ENCODE measurements at places on chromosomes 12 and 14.

GRCh38 chr12:90404071-90404470 is 550.9 kb downstream of the CCER1 start:
- DNase-seq, result no peak

DNA sequence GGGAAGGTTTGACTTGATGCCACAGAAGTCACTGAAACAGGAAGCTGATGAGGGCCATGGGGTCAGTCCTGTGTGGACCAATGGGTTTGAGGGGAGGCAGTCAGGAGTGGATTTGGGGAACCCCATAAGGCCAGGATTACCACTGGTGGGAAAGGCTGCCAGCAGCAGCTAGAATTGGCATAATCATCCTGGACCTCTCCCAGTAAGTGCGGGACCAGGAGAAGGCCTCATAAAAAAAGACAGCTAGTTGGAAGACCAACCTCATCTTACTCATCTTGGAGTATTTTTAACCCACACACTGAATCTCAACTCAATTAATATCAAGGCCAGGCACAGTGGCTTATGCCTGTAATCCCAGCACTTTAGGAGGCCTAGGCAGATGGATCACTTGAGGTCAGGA is 22.7 kb downstream of the TBX3 start:
- no peak for DNase-seq

- DNase-seq, result peak; percentile 38
Measured at GRCh38 chr14:106228541-106229158, 702.3 kb downstream of the TMEM121 start.

- no peak for DNase-seq
Measured at GRCh38 chr14:83825843-83826242, 1704.1 kb upstream of the FLRT2 start.

DNA sequence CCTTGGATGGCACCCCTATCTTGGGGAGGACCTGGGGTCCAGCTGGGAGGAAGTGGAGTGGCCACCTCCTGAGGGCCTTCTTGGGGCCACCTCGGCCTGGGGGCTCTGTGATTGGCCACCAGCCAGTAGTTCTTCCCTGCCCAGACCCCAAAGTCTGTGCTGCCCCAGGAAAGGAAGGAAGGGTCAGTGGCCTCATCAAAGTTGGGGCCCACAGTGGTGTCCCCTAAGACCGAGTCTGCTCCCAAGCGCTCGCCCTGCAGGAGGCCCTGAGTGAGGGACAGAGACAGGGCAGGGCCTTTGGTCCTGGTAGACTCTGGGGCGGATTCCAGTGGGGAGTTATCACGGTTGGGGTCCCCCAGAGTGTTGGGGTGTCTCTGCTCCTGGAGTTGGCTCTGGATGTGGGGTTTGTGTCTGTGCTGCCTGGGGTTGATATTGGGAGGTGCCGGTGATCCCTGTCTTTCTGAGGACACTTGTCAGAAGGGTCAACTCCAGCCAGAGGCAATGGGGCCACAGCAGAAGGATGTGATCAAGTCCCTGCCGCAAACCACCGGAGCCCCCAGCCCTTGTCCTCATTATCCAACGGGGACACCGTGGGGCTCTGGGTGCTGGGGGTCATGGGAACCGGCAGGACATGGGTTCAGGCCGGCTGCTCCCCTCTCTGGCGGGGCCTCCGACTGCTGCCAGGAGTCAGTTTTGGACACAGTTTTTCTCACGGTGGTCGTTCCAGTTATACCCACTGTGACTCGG is 364.3 kb downstream of the TMEM121 start:
- DNase-seq, result peak; percentile 2

DNA sequence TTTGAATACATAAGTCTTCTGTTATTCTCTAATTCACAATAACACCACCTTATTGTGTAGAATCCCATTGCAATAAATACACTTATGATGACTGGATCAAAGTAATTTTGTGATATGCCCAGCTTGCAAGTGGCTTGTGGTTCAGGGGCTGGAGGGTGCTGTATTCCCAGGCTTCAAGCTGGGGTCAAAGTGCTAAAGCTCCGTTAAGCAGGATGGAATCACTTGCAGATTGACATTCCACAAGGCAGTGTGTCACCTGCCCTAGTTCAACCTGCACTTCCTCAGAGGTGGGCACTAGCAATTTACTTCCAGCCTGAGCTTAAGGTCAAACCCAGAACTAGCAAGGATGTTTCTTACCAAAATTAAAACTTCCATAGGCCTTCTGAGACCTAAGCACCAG is 166.6 kb downstream of the SSPN start:
- no peak for DNase-seq

- DNase-seq, result no peak
Measured at GRCh38 chr12:115859231-115859630, 418.3 kb downstream of the MED13L start.

DNA sequence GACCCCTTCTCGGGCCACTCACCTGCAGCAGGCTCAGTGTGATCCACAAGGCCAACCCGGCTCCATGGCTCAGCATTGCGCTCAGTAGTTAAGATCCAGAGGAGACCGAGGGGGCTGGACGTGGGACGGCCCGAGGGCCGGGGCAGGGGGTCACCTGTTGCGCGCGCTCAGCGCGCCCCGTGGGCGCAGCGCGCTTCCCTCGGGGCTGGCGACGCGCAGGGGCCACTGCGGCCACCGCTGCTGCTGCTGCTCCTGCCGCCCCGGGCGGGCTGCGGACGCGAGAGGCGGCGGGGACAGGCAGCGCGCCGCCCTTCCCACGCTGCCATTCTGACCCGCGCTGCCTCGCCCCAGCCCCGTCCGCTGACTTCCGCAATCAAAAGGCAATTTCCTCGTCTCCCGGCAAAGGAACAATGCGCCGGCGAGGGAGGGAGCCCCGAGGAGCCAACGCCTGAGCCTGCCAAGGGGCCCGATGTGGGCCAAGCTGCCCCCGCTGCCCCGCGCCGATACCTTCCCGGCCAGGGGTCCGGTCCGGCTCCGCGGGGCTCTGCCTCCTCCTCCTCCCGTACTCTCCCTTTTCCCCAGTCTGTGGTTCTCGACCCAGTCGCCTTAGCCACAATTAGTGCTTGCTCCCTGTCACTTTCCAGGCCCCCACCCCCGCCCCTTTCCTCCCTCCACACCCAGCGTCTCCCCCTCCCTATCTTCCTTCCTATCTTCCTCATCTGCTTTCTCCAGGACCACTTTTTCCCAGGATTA is 27.3 kb downstream of the PTPRB start:
- DNase-seq, result no peak

- no peak for DNase-seq
Measured at GRCh38 chr12:52210186-52210924, 18.5 kb upstream of the KRT80 start.

- no peak for DNase-seq
Measured at GRCh38 chr14:32939254-32940065, 781 bp downstream of the NPAS3 start.

DNA sequence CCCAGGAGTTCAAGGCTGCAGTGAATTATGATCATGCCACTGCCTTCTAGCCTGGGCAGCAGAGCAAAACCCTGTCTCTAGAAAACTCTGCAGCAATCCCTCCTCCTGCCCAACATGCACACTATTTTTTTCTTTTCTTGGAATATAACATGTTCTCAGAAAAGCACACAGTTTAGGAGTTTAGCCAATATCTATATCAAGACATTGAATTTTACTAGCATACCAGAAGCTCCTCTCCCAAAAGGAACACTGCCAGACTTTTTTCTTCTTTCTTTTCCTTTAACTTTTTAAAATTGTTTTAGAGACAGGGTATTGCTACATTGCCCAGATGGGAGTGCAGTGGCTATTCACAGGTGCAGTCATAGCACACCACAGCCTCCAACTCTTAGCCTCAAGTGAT is 107.1 kb upstream of the AEBP2 start:
- DNase-seq, result no peak

DNA sequence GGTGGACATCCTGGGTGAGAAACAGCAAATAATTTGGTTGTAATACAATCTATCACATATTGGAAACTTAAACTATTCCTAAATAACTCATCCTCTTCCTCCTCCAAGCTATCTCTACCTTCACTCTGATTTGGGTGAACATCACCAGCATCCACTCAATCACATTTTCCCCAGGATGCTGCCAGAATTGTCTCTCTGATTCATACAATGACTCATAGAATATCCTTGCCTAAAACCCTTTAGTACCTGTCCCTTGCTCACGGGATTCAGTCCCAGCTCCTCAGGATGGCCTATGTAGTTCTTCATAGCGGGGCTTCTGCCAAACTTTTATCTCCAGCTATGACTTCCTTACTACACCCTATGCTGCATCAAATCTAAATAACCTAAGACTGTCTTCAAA is 146.8 kb downstream of the EMP1 start:
- DNase-seq, result no peak

- DNase-seq, result no peak
Measured at GRCh38 chr12:124289634-124290600, 5.0 kb upstream of the RFLNA start.

DNA sequence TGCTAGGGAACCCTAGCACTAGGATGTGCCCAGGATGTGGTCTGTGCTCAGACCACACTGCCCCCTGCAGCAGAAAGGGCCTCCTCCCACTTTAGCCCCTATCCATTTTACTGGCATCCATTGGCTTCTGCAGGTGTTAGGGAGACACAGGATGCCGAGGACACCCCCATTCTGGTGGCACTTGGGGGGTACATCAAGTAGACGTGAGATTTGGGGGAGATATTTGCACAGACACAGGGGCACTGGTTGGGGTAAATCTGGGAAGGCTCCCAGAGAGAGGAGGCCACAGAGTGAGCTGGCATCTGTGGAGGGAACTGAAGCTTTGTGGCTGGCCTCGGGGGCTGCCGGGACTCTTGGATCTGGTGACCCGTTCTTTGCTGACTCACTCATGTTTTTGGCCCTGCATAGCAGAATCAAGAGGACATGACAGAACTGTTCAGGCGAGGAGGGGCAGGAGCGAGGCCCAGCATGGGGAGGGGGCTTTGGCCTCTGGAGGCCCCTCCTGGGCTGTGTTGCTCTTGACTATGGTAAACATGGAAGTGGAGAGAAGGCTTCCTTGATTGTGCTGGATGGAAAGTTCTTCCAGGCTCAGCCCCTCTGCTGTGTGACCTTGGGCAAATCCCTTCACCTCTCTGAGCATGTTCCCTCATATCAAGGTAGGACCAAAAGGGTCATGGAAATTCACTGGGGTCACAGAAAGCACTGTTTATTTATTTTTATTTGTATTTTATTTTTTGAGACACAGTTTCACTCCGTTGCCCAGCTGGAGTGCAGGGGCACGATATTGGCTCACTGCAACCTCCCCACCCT is 1.8 kb downstream of the PLBD2 start:
- DNase-seq, result no peak
